ENCODE measurements at places on chromosomes 11 and 22.

GRCh38 chr22:48592066-48592345, 1235.7 kb downstream of the BRD1 start:
- DNase-seq, result no peak

DNA sequence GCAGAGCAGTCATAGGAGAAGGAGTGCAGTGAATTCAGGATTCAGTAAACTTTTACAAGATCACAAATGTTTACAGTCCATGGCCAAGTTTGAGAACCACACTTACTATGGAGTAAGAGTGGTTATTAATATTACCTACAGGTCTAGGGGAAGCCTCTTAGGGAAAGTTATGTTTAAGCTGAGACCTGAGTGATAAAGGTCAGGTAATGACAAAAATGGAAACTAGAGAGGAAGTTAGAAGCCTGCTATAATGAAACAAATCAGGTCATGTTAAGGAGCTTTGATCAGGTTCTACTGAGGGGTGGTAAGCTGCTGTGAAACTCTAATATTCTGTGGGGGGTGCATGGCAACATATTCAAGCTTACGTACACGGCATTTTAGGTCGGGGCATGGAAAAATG, 32.5 kb upstream of the SLC22A9 start:
- DNase-seq, result no peak

DNA sequence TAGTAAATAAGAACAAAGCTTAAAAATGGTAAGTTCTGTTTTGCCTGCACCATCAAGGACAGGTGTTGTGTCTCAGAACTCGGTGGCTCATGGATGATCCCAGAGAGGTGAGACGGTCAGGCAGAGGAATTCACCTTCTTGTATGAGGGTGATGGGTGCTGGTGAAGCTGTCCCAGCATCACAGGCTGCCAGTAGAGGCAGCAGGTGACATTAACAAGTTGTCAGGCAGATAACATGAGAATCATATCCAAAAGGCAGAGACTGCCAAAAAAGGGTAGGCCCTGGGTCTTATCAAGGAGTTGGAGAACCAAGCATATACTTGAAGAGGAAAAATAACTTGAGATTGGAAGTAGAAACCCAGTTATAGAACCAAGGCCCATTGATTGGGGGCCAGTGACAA, 437.8 kb downstream of the DYNC2H1 start:
- DNase-seq, result no peak

DNA sequence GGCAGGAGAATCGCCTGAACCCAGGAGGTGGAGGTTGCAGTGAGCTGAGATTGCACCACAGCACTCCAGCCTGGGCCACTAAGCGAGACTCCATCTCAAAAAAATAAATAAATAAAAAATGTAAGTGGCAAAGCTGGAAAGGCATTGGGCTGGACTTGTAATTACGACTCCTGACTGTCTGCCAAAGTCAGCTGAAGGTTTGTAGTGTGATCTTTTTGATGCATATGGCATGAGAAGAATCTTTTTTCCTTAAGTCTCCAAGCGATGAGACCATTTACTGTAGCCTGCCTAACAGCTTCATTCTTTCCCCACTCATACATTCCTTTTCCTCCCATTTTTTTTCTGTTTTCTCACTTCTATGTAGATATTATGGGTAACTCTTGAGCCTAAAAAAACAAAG, 24.8 kb downstream of the CTNND1 start:
- DNase-seq, result no peak

GRCh38 chr11:20160425-20161229, at the start of gene DBX1:
DBX1 (minus strand) TSS chr11:20160475; CDS start chr11:20160324, 151 bp downstream.
- no peak for DNase-seq

GRCh38 chr11:396511-396947, 2.5 kb downstream of the PKP3 start:
- no peak for DNase-seq

DNA sequence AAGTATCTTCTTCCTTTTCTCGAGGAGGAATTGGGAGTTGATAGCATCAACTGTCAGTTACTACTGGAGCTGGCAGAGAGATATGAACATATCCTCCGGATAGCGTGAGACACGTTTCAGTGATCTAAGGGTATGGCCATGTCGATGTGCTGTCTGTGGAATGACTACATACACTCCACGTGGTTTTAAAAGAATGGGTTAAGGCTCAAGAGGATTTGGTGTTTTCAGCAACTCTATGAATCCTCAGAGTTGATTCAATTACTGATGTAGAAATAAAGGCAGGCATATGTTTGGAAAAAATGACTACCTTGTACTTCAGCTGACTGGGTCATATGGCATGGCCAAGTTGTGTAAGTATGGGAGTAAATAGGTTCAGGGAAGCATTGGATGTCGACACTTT, 22.9 kb downstream of the MMP13 start:
- DNase-seq, result no peak

GRCh38 chr11:62399172-62399877, 19.5 kb upstream of the SCGB1A1 start:
- no peak for DNase-seq

- no peak for DNase-seq
Observed at GRCh38 chr22:28977481-28977971, 84.1 kb downstream of the C22orf31 start.

DNA sequence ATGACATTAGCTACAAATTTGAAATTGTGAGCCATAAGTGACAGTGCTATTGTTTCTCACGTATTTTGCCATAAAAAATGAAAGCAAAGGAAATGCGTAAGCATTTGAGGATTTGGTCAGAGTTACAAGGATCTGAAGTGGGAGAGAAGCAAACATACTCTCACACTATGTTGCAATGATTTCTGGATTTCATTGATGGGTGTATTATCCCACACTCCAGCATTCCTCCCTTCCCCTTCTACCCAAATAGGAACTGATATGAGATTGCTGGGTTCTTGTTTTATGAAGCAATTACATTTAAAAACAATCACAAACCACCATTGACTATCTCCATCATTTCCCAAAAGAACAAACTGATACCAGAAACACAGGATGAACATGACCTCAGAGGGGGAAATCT, 314.0 kb upstream of the CTSC start:
- DNase-seq, result no peak

GRCh38 chr11:44608991-44609782, 43.7 kb downstream of the CD82 start:
- DNase-seq, result no peak

GRCh38 chr11:130166457-130166784, 6.8 kb downstream of the ST14 start:
- DNase-seq, result no peak

GRCh38 chr11:104165014-104165413, 1.1 kb upstream of the PDGFD start:
- DNase-seq, result no peak

GRCh38 chr22:26430600-26430999, 1.5 kb downstream of the ASPHD2 start:
- no peak for DNase-seq

- DNase-seq, result no peak
Observed at GRCh38 chr11:12687740-12688139, 13.5 kb downstream of the TEAD1 start.

GRCh38 chr11:118615976-118616371, 8.6 kb downstream of the PHLDB1 start:
- no peak for DNase-seq

- no peak for DNase-seq
Observed at GRCh38 chr11:126432525-126432924, 77.0 kb downstream of the ST3GAL4 start.

GRCh38 chr11:131146827-131147490, 223.5 kb upstream of the NTM start:
- no peak for DNase-seq

DNA sequence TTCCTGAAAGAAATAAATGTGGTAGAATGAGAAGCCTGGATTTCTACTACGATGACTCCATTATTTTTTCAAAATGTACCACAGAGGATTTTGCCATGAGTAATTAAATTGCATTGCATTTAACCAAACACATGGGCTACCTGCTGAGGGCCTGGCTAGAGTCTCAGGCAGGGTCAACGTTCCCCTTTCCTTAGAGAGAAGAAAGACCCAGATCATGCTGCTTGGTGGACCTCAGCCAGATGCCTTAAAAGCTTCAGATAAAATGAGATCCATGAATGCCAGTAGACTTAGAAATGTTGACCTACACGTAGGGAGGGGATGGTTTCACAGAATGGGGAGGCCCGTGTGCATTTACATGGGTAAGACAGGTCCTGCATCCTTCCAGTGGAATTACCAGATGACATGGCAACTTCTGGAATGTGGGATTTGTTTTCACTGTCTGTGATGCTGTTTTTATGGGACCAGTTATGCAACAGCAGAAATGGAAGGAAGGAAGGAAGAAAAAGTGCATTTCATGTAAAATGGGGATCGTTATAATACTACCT, 1069.4 kb downstream of the NTM start:
- DNase-seq, result no peak

GRCh38 chr11:43649501-43649900, 31.0 kb upstream of the HSD17B12 start:
- no peak for DNase-seq

GRCh38 chr11:2678396-2678795, 21.4 kb downstream of the KCNQ1OT1 start:
- DNase-seq, result no peak

GRCh38 chr11:93000511-93001476, 31.3 kb downstream of the MTNR1B start:
- DNase-seq, result no peak

GRCh38 chr11:132119573-132119972, 749.2 kb downstream of the NTM start:
- DNase-seq, result no peak

DNA sequence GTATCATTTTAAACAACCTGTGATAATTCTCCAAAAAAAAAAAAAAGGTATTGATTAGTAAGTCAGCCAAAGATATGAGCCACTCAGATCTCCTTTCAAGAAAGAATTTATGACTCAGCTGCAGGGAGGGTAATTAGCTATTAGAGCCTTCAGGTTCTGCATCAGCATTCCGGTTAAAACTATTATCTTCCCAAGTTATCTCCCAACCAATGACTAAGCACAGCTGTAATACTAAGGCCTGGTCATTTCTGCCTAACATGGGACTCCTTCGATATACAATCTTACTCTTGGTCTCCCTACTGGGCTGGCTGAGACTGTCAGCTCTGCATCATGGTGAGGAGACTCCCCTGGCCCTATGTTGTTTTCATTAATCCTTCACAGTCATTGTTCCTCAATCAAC, 60.4 kb downstream of the SBF2 start:
- no peak for DNase-seq

DNA sequence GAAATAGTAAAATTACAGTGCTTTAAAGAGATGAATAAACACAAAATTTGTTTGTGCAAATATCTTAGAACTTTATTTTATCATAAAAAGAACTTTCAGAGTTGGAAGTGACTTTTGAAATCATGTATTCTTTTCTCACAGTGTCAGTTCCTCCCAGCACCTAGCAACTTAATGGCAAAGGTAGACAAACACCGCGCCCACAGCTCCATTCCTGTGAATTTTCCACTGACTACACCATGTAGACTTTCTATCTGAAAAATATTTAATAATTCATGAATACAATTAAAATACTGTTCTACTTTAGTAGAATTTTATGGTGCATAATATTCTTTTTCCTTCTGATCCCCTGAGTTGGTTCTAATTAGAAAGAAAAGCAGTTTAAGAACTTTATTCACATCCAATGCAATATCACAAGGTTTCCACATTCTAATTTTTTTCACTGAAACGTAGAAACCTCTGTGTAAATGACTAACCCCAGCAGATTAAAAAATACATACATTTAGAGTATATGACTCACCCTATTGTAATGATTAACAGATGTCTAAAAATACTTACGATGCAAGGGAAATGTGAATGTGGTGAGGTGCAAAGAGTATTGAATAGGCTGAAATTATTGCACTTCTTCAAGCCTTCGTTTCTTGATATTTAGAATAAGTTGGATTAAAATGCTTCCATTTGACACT, 218.2 kb upstream of the CCDC179 start:
- no peak for DNase-seq
